ENCODE measurements at places on chromosomes 5 and 9.

DNA sequence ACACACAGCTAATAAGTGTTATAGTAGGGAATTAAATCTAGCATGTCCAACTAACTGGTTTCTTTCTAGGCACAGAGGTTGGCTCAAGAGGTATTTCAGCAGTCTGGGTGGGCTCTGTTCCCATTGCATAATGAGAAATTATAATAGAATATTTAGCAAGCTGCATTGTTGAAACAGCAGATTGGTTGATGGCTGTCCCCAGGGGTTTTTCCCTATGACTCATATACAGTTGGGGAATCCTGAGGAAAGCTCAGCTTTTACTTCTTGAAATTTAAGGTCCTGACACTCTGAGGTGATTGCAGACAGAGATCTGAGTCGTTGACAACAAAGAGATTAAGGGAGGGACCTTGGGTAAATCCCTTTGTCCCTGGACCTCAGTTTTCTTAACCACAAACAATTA lies 38.3 kb upstream of the TNFSF8 start:
- no peak for DNase-seq

DNA sequence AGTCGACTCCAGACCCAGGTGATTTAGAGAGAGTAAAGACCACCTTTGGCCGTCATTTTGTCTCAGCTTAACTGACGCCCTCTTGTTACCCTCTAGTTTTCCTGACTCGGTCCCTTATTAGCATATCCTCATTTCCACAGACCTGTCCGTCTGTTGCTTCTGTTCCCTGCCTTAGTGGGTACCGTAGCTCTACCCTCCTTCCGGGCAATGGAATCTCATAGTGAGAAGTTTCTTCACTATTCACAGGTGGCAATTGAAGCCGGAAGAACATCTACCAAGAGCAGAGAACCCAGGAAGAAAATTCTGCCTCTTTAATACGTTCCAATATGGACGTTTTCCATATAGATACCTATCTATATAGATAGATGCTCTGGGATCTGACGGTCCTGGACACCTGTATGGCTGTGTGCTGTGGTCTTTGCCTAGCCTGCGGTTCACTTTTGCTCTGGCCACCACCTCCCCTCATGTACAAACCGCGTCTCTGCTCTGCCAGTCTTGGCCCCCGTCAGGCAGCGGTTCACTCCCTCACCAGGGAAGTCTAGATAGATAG lies 652 bp upstream of the TMEM161B start:
- DNase-seq = peak; percentile 29

- no peak for DNase-seq
These were observed 398.3 kb downstream of the ANXA1 start for GRCh38 chr9:73549991-73550390.

- DNase-seq = no peak
These were observed 93.4 kb upstream of the CCDC112 start for GRCh38 chr5:115389799-115390382.

GRCh38 chr5:150599917-150600511 lies 40.4 kb upstream of the SYNPO start:
- DNase-seq = peak; percentile 31

Data from NCI-H1105 treated with DMSO at 0.1 percent for 48 hours (cell line).